GM20000 (cell line): ENCODE measurements at places on chromosomes 3 and 15.

DNA sequence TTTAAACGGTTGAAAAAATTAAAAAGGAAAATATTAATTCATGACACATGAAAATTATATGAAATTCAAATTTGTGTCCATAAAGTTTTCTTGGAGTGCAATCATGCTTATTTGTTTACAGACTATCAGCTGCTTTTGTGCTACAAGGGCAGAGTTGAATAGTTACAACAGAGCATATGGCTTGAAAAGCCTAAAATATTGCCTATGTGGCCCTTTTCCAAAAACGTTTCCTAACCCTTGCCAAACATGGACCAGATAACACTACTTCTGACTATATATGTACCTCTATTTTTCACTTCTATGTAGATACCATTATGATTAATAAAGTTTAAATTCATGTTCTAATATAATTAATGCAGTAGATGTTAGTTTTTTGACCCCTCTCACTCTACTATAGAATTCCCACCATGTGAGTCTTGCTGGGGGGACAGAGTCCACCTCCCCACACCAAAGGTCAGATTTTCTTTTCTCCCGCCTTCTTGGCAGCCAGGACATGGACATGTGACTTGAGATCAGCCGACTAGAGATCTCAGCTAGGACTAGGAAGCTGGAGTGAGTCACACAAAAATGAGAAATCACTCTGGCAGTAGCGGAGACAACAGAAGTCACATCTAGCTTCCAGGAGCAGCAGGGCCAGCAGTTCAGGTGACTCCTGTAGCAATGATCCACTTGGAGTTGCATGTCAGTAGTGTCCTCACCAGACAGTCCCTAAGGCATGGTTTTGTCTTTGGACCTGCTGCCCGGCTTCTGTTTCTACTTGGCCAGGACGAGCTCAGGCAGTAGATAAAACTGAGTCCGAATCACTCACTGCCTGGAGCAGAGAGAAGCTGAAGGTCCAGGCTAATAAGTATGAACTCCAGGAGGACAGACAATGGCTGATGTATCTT lies 22.4 kb downstream of the CIAO2A start:
- DNase-seq = no peak

GRCh38 chr3:22063500-22063899 lies 312.5 kb upstream of the ZNF385D start:
- no peak for DNase-seq

- DNase-seq = no peak
Observed at GRCh38 chr3:15602146-15602536, 596 bp downstream of the BTD start.

DNA sequence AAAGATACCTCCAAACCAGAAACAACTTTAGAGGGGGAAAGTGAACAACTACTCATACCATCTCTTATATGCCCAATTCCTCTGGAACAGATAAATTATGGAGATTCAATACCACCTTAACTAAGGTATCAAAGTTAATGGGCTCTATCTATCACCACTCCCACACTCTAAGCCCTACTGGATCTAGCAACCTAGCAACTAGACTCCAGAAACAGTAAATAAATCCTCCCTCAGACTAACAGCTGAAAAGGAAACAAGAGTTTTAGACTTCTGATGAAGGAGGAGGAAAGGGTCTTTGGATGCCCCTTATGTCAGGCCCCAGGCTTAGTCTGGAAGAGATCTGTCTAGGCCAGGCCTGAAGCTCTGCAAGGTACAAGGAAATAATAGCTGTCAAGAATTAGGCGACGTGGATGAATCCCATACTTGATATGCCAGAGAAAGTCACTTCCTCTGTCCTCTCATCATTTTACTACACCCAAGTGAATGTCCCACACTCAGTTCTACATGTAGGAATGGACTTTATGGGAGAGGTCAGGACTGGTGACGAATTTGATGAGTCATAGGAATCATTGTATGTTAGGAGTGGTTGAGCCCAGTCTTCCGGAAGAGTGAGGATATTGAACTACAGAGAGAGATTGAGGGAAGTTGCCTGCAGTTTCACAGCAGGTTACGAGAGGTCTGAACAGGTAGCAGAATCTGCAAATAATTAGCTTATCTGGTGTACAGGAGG lies 113.8 kb downstream of the AKAP13 start:
- no peak for DNase-seq

DNA sequence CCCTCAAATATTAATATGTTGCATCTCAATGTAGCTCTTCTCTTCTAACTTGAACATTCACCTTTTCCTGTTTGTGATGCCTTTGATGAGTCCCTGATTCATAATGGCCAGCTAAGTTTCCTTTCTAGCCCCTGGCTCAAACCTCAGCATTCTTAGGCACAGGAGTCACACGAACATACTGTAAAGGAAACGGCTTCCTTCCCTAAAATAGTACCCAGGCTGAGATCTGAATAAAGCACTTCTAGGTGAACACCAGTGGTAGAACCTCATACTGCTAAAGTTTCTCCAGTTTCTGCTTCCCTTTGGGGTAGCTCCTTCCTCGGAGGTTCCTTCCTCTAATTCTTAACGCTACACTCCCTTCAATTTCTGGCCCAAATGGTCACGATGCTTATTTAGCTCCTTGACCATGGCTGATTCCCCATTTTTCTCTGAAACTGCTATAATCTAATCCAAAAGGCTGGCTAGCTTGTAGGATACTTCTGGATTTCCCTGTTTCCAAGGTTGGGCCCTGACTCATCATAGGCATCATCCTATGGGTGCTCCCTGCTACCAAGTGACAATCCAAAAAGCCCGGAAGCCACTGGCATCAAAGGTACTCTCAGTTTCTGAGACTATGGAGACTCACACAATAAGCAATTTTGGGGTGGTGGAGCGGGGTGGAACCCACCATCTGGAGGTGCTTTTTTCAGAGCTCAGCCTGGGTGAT lies 2.4 kb downstream of the ANAPC13 start:
- DNase-seq = no peak

GRCh38 chr3:150921209-150921608 lies 16.0 kb upstream of the MINDY4B start:
- no peak for DNase-seq

- no peak for DNase-seq
Observed at GRCh38 chr15:83094583-83094982, 12.9 kb upstream of the TM6SF1 start.

- no peak for DNase-seq
Observed at GRCh38 chr3:9099702-9100512, 136.6 kb upstream of the RAD18 start.

GRCh38 chr15:70475921-70476320 lies 287.4 kb downstream of the UACA start:
- DNase-seq = no peak

GRCh38 chr3:458653-459310 lies 262.2 kb downstream of the CHL1 start:
- DNase-seq = no peak

GRCh38 chr15:73560501-73561117 lies 72.6 kb downstream of the NPTN start:
- DNase-seq = peak; percentile 32

GRCh38 chr15:73081321-73081958 lies 29.2 kb downstream of the NEO1 start:
- peak; percentile 10 for DNase-seq

- no peak for DNase-seq
Observed at GRCh38 chr3:196792771-196793170, 53.1 kb downstream of the PAK2 start.

DNA sequence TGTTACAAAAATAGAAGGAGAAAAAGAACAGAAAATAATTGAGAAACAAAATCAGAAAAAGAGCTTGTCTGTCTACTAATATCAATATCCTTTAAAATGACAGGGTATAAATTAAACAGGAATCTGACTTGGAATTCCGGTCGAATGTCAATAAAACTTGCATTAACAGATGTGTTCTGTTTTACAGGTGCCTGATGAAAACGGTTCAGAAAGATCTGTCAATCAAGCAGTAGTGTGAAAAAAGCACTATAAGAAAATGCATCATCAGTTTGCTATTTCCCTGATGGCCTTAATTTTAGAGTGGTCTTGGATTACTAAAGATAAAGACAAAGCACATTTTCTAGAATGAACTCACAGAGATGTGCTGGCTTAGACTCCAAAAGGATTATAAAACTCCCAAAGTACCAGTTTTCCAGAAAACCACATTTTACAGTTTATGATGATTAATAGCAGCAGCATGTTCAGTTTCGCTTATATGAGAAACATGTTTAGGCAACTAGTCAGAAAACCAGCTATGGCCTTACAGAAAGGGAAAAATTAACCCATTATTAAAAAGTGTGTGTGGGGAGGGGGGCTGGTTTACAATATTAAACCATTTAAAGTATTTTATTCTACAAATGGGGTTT lies 8.2 kb upstream of the C3orf38 start:
- DNase-seq = no peak

DNA sequence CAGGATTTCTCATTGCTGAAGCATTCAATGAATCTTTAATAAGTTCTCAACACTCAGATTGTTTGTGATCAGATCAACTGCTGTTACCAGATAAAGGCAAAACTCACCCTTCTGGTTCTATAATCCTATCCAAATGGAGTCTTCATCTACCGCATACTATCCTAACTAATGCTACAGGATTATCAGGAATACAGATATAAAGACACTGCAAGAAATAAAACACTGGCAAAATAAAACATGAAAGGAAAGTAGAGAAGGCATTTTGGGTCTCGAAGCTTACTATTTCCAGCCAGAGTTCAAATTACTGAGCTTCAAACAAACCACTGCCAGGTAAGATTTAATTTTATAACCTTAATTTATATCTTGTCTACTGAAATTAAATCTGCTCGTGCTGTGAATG lies 524 bp downstream of the CHRM5 start:
- DNase-seq = no peak

- no peak for DNase-seq
Observed at GRCh38 chr3:161700998-161701397, 204.4 kb downstream of the OTOL1 start.

- DNase-seq = no peak
Observed at GRCh38 chr3:129023909-129024308, 22.8 kb downstream of the EFCC1 start.

DNA sequence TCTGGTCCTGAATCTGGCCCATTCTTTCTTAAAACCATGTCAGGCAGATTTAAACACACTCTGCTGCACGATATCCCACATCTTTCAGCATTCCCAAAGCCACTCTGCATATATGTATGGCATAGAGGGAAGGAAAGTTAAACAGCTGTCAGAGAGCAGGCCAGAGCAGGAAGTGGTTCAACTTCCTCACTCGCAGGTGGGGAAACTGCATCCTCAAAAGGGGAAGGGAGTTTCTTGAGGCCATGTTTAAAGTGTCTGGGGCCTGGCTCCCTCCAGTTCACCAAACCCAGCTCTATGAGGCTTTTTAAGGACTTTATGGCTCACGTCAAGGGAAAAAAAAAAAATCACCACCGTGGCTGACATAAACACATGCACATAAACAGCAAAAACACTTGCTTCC lies 123.1 kb downstream of the OPA1 start:
- DNase-seq = no peak

- DNase-seq = no peak
Observed at GRCh38 chr3:184693011-184693975, 18.6 kb downstream of the MAGEF1 start.

DNA sequence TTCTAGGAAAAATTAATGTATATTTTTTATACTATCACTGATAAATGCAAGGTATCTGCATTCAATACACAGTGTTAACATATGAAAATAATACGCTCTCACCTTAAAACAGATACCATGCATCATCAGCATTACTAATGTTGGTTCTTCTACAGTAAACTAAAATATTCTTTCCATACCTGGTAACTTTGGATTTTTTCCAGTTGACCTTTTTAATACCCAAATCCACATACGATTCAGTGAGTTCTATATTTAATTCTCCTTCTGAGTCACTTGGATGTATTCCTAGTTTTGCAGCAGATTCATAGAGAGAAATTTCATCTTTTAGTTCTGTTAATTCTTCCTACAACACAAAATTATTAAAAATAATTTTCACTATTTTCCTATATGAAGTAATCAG lies 29.9 kb downstream of the CEP152 start:
- no peak for DNase-seq

GRCh38 chr15:28962851-28963710 lies 77.3 kb downstream of the APBA2 start:
- DNase-seq = no peak

- no peak for DNase-seq
Observed at GRCh38 chr3:31268868-31269267, 263.9 kb upstream of the STT3B start.

GRCh38 chr3:17946619-17947018 lies 204.2 kb upstream of the TBC1D5 start:
- no peak for DNase-seq

DNA sequence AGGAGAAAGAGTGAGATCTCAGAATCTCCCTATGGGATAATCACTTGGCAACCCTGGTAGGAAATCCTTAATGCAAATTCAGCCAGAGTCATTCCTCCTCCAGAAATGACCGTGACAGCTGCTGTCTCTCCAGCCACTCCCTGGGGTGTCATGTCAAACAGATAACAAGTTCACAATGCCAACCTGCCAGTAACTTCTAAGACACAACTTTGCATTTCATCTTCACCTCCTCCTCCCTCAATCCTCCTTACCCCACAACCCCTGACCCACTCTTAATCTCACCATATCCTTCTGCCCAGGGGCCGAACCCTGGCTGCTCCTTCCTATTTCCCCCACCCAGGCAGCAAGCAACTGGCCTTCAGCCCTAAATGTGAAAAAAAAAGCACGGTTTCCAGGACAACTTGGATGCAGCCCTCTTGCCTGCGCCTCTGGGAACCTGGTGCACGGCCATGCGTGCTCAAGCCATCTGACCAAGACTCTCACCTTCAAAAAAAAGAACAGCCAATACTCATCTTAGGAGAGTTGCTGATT lies 166.0 kb downstream of the NTRK3 start:
- no peak for DNase-seq

DNA sequence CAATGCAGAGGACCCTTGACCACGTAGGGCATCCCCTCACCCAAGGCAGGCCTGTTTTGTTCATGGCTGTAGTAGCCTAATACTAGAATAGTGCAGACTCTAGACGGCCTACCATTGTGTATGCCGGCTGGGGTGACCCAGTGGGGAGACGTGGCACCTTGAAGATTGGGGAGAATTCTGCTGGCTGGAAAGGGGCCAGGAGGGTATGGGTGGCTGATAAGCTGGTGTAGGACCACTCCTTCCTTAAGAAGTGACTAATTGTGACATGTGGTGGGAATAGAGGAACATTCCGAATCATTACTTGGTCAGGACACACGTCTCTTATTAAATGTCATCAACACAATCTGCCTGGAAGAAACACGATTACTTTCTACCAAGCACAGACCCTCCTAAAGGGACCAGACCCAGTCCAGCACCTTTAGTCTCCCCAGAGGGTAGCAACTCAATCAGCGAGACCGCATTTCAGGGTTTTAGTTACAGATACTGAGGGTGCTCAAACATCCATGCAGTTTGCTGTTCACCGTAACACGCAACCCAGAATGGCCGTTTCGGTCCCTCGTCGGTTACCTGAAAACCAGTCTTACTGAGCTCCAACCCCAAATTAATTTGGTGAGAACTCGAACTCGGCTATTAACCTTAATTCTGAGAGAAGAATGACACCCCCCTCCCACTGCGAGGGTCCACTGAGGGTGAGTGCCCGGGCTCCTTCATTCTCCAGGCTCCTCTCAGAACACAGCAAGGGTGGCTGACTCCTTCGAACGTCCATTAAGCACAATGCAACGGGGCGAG lies 1.6 kb upstream of the KLF13 start:
- DNase-seq = no peak

GRCh38 chr3:152243721-152244516 lies 24.8 kb upstream of the MBNL1 start:
- no peak for DNase-seq

GRCh38 chr3:173891272-173892100 lies 493.9 kb downstream of the NLGN1 start:
- DNase-seq = no peak
